Endothelial cell (in vitro differentiated cells): ENCODE measurements at places on chromosomes 7 and 10. TPM values are rescaled to one million over a fixed set of nuclear protein-coding genes. Genes with fewer than 3 reads are reported as not detected.

DNA sequence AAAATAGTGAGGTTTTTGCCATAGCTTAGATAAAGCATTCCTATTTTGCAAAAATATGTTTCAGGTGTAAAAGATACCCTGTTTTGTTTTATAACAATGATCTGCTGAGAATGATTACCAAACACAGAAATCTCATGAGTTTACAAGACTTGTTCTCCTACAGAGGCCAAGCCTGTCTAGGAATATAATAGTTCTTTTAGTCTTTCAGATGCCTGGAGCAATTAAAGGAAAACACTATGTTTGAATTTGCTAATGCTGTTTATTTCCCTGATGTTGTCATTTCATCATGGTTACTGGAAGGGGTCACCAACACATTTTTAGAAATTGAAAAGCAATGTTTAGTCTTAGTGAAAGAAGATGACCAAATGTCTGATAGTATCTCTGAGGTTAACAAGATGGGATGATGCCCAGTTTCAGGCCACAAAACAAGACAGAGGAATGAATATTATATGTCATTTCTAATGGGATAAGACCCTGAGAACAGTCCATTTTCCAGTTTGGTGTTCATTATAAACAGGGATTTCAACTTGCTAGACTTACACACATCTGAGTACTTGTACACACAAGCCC is 559.9 kb downstream of the INHBA start:
- DNase-seq: no peak

DNA sequence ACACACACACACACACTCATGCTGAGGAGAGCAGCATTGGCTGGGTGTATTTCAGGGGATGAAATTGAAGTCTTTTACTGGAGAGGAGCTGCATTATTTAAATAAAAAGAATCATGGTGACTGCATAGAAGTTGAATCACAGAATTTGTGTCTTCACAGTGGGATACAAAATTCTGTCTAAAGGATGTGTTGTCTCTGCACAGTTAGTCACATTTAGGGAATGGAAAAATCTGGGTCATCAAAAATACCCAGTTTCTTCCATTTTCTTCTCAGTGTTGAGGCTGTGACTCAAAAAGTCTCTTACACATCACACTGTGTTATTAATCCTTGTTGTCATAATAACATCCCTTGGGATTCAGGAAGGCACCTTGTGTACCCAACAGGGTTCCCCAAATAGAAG is 10.9 kb downstream of the PAPSS2 start:
- DNase-seq: no peak

DNA sequence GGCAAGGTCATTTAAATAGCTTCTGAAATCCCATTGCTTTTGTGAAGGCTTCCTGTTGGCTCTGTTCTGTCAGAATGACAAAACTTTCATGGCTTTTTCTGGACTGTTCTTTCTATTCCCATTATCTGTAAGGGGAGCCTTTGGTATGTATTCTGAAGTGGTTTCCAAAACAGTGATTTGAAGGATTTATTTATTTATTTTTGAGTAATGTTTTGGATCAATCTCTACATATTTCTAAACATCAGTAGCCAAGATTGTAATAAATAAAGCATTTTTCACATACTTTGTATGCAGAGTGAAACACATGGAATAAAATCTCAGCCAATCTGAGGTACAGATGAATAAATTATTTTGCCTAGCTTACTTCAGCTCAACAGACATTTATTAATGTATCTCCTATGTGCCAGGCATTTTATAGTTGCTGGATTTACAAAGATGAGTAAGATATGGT is 121.1 kb downstream of the BBS9 start:
- DNase-seq: no peak

DNA sequence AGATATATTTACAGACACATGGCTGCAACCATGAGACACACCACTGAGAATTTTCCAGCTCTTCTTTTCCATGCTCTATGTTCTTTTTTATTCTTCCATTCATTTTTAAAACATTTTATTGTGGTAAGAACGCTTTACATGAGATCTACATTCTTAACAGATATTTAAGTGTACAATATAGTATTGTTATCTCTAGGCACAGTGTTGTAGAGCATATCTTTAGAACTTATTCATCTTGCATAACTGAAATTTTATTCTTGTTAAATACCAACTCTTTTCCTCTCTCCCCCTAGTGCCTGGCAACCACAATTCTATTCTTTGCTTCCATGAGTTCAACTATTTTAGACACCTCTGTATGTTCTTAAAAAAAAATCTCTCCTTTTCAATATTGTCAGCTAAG is 67.1 kb upstream of the HABP2 start:
- DNase-seq: no peak

The SPDYE5 gene
- not detected for total RNA-seq

The TUBB8 gene
- total RNA-seq: 0.69 TPM

The SPAG6 gene
- total RNA-seq: 0.46 TPM
